ENCODE measurements at places on chromosomes 5 and 9.

DNA sequence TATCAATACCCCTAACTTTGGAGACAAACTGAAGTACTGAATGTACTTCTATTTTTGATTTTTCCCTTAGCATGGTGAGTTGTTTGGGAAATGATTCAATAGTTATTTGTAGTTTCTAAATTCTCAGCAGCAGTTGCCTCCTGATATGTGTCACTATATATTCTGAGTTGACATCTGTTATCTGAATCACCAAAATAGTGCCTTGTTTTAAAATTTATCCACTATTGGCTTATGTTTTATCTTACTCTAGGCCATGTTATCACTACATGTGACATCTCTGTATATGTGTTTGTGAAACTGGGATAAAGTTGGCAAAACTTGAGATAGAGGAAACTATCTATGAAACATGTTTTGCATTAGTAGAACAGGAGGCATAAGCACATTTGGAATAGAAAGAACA lies 317.6 kb downstream of the TLE4 start:
- DNase-seq: no peak

GRCh38 chr5:55234121-55234700 lies 803 bp upstream of the CCNO start:
- DNase-seq: no peak

- no peak for DNase-seq
Observed at GRCh38 chr5:180636016-180636402, 13.4 kb downstream of the FLT4 start.

DNA sequence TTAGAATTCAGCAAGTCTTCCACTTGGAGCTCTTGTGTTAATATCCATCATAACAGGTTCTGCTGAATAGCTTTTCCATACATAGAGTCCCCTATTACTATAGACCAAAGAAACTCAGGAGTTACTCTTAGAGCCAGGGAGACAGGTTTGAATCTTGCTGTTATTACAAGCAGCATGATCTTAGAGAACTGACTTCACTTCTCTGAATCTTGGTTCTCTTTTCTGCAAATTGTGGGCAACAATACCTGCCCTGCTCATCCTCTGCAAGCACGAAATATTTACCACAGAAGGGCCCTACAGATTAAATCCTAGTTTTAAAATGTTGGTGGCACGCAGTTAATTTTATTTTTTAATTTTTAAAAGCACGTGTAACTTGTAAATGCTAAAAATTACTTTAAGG lies 111.7 kb downstream of the TLR4 start:
- DNase-seq: no peak

DNA sequence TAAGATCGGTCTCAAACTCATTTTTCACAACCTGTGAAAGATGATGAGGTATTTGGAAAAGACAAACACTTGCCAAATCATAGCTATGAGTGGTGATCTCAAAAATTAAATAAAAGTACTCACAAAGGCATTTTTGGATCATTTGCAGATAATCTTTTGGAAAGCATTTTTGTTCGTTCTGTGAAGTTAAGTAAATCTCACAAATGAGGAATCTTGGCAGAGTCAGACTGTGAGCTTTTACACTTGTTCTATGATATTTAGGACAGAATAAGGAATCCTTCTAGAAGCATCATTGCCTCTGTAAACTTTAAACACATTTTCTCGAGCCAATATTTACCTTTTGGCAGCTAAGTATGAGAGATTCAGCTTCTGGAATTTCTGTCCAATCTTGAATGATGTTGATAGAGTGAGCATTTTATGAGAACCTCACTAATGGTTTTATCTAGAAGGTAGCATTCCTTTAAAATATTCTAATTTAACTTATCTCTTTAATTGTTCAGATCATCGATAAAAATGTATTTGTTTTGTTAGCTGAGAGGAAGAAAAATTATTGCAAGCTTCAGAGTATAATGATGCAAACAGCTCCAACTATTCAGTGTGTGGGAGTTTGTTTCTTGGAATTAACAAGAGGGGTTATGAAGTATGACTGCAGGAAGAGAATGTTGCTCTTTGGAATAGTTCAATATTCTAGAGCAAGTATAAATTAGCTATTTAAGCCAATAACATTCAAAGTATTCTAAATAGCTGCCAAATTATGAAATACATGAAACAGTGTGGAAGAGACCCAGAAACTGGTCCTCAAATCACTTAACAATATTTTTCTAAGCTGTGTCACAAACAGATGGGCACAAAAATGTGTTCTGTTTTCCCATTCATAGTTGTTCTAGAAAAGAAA lies 48.6 kb upstream of the SLCO6A1 start:
- no peak for DNase-seq

DNA sequence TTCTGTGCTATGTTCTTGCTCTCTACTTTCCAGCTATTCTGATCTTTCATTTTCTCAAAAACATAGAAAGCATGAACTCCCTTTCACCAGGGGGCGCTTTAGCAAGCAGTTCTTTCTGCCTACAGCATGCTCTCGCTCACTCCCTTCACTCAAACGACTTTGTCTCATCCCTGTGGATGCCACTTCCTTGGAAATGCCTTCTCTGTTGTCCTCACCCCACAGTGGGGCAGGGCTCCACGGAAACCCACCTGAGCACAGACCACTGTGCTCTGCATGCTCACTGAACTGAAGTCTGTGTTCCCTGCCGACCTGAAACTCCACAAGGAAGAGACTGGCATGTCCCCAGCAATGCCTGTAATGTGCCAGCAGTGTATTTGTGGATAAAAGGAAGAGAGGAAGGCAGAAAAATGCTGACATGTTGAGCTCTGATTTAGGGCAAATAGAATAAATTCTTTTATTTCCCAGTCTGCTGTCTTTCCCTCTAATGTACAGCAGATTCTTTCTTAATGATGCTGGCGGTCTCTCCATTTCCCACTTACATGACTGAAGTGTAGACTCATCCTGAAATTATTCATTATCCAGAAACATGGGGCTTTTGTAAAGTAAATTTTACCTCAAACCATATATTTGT lies 4.9 kb upstream of the ROR2 start:
- peak; percentile 51 for DNase-seq

- no peak for DNase-seq
Observed at GRCh38 chr5:5145651-5146529, 5.8 kb downstream of the ADAMTS16 start.

- peak; percentile 97 for DNase-seq
Observed at GRCh38 chr9:4792572-4793458, at the start of gene RCL1. TSS of gene RCL1 (plus strand) at chr9:4792944. CDS start at chr9:4793092, 148 bp downstream.

DNA sequence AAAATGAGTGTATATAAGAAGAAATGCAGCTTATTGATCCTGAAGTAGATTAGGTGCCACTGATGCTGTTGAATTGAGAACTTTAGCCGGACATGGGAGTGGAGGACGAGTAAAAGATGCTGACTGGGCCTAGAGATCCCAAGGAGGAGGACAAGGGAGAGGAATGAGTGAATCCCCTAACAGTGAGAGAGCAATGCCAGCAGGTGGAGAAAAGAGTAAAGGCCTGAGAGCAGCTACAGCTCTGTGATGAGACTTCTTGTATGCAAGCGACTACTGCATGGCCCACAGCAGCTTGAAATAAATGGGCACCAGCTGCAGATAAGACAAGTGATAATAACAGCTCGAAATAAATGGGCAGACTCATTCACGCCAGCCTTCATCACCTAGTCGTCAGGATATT lies 44.5 kb upstream of the JMY start:
- DNase-seq: no peak

- no peak for DNase-seq
Observed at GRCh38 chr9:93290495-93291434, 106.8 kb downstream of the WNK2 start.

DNA sequence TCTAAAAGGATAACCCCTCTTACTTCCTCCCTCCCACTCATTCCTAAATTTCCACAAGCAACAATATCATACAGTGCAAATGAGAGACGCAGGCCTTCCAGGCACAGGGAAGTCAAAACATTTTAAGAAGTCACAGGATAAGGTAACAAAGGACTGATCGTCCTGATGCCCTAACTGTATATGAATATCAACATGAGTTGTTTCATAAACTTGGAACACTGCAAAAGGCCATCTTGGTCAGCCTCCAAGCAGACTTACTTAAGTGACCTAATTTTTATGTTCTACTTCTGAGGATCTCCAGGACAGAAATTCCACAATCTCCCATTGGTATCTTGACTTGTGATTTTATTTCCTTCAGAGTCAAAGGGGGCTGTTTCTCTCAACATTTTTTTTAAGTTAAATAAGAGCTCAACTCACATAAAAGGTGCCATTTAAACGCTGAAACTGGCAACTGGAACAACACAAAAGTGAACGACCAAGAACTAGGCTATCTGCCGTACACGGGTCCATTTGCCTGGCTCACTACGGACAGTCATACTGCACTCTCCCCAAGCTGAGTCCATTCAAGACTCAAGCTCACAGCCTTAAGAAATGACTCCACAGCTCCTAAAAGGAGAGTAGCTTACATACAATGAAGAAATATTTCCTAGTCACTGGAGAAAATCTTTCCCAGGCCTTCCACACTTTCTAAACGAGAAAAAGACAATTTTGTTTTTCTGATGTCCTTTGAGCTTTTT lies 71.3 kb downstream of the LHFPL2 start:
- DNase-seq: no peak

- DNase-seq: no peak
Observed at GRCh38 chr5:166505544-166505943, 1785.9 kb upstream of the WWC1 start.

GRCh38 chr9:122807271-122807900 lies 7.5 kb downstream of the OR1K1 start:
- DNase-seq: peak; percentile 76

- DNase-seq: no peak
Observed at GRCh38 chr9:131714161-131714646, 25.7 kb downstream of the RAPGEF1 start.

DNA sequence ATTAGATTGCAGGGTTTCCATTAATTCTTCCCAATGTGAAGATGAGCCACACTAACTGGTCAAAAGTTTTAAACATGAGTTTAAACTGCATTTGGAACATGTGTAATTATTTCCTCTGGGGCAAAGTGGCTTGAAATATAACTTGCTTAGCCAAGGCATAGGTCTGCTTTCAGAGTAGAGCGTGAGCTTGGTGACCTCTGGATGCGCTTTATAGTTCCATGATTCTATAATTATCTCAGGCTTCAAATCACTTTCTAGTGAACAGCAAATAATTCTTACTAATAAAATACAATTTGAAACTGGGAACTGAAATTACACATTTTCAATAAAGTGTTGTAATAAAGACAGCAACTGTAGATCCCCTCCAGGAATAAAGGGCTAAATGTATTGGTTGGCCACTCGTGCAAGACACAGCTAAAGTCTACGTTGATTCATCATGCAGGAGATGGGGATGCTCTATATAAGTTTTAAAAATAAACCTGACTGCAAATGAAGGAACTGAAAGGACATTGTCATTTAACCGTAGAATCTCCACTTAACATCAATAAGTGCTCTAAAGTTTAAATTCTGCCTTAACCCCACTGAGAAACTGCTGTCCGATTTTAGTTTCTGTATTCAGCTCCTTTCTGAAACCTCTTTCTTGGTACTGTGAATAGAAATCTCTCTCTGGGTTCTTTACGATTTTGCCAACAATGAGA lies 460.0 kb downstream of the PSAT1 start:
- no peak for DNase-seq

DNA sequence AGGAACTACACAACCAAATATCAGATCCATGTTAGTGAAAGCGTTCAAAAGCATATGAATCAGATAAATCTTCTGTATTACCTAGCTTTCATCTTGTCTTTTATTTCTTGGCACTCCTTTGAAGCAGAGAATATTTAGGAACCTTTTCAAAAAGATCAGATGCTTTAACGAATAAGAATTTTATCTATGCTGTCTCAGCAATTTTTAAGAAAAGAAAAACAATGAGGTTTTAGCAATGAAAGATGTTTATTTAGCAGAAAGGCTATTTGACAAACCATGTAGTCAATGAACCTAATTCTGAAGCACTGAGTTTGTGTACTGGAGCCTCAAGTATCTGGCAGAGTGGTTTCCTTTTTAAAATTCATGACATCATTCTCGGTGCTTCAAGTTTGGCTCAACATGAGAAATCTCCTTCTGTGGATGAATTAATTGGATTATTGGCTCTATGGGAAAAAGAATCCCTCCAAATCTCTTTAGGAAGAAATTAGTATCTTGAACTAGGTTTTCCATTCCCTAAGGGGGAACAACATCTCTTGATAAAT lies 534.7 kb downstream of the CAAP1 start:
- no peak for DNase-seq

- DNase-seq: no peak
Observed at GRCh38 chr5:8905021-8905420, 640.9 kb downstream of the SEMA5A start.

DNA sequence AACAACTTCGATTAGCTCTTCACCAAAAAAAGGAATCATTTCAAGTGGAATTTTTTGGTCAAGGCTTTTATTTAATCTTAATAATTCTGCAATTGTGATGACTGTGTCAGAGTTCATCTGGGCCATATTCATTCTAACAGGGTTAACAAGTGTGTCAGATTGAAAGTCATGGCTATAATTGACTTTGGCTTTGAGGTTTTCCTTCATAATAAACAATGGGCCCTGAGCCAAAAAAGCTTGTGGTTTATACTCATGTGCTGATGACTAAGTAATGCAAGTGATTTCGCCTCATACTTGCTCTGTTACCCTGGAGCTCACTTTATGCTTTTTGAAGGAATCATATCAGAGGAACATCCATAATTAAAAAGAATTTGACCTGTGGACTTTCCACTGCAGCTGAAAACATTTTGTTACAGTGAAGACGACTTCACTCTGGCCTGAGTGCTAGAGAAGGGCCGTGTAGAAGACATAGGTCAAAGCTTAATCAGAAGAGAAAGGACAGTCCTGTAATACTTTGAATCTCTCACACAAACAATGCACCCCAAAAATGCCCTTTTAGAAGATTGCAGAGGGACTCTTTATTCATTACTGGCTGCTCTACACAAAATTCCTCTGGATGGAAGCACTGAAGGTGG lies 101.7 kb downstream of the GDNF start:
- no peak for DNase-seq

DNA sequence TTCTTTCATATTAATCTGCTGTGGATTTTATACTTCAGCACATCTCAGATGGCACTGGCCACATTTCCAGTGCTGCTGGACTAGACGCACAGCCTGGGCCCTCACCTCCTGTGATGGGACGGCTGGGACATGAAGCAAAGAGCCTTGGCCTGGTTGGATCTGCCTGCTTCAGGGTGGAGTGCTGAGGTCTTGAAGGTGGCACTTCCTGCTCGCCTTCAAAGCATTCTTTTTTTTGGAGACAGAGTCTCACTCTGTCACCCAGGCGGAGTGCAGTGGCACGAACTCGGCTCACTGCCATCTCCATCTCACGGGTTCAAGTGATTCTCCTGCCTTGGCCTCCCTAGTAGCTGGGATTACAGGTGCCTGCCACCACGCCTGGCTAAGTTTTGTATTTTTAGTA lies 73.1 kb downstream of the RAPGEF1 start:
- no peak for DNase-seq

DNA sequence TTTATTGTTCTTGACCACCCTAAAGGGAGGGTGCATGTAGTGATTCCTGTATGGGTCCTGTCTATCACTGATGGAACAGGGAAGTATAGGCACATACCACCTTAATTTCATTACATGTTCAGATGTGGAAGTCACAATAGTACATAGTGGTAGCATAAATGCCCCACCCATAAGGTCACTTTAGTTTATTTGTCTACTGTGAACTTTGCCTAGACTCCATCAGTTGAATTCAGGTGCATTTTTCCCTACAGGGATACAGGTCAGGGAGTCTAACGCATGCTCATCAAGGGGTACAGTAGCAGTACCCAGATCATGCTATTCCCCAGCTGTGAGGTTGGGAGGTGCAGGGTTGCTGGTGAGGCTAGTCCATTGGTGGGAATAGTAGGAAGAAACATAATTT lies 175.0 kb downstream of the MEF2C start:
- no peak for DNase-seq

- DNase-seq: no peak
Observed at GRCh38 chr5:68739752-68740151, 354.1 kb upstream of the SLC30A5 start.

All from stimulated activated CD8-positive, alpha-beta memory T cell treated with anti-CD3 and anti-CD28 coated beads, Interleukin-4, amount 100 ng/mL, for 48 hours (primary cell).